ENCODE measurements at places on chromosomes 4 and X. TPM values are rescaled to one million over a fixed set of nuclear protein-coding genes. Genes with fewer than 3 reads are reported as not detected.

DNA sequence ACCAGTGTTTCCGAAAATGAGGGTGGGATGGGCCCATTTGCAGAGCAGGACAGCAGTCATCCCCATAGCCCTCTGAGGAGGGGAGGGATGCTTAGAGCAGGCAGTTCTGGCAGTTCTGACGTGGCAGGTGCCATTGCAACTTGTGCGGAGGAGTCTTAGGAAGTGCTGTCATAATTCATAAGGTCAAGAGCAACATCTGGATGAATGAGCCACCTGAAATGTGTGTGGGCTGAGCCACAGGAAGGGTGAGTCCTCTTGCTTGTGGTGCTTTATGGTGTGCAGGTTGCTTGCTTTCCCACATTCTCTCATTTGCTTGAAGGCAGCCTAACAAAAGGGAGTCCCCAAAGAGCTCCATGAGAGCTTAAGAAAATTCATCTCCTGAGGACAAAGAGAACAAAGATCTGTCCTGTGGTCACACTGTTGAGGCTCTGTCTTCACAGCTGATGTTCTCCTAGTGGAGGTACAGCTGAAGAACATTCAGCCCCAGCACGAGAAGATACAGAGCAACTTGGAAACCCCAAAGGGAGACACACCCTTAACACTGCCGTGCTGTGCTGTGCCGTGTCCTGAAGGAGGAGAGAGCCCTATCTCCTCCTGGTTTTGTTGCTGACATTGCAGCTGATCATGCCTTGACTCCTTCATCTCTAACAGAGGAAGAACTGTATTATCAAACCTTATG, 60.3 kb downstream of the DLG3 start:
- DNase-seq: no peak
- no peaks in the 10 kb centered on the region for H3K4me1 ChIP-seq

Gene NDUFC1
- 26.6 TPM for total RNA-seq

Gene IL3RA
- 4.6 TPM for total RNA-seq

- H3K27me3 ChIP-seq: no peaks in the 10 kb centered on the region
- H3K36me3 ChIP-seq: no peaks in the 10 kb centered on the region
- no peaks in the 10 kb centered on the region for H3K4me1 ChIP-seq
- no peak overlapping the region for H3K27ac ChIP-seq
Measured at GRCh38 chrX:10254739-10255138, 98.0 kb downstream of the CLCN4 start.

DNA sequence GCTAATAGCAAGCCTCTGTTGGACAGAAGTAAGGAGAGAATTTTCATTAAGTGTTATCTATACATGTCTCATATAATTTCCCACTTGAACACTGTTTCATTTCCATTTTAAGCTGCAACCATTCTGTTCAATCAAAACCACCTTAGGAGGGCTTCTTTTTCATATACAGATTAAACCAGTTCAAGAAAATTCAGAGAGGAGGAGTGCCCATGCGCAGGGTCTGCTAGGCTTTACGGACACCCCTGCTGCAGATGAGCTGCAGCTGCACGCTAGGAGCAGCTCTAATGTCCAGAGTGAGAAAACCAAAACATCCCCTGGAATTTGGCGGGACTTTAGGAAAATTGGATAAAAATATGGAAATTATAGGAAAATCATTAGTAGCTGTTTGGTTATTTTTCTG, 541.0 kb downstream of the SPRY1 start:
- H3K4me1 ChIP-seq: peaks cover 7% of the 10 kb centered on the region
- DNase-seq: no peak
- no peak overlapping the region for H3K4me3 ChIP-seq
- no peaks in the 10 kb centered on the region for H3K36me3 ChIP-seq
- H3K27me3 ChIP-seq: no peaks in the 10 kb centered on the region
- H3K27ac ChIP-seq: no peak overlapping the region

GRCh38 chrX:130053236-130053635, 57.1 kb downstream of the ELF4 start:
- no peak for DNase-seq
- no peak overlapping the region for H3K27ac ChIP-seq
- H3K27me3 ChIP-seq: no peaks in the 10 kb centered on the region
- H3K4me1 ChIP-seq: no peaks in the 10 kb centered on the region
- peaks cover 5% of the 10 kb centered on the region for H3K36me3 ChIP-seq

- H3K27me3 ChIP-seq: no peaks in the 10 kb centered on the region
- no peak overlapping the region for H3K4me3 ChIP-seq
- no peaks in the 10 kb centered on the region for H3K36me3 ChIP-seq
- no peaks in the 10 kb centered on the region for H3K4me1 ChIP-seq
- no peak for DNase-seq
- no peak overlapping the region for H3K27ac ChIP-seq
Measured at GRCh38 chrX:134533952-134534351, 74.0 kb downstream of the HPRT1 start.

DNA sequence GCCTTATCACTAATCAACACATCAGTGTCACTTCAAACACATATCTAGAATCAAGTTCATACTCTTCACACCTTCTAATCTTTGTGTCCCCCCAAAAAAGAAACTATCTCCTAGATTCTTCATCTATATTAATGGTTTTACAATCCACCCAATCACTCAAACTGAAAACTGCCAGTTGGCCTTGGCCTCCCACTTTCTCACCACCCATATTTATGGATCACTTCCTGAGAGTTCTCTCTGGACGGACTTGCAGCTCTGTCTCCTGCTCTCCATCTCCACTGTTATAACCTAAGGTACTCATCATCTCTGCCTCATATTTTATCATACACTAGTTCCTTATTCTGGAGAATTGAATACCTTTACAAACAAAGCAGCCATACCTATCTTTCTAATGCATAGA, 106.1 kb upstream of the ATOH1 start:
- H3K4me1 ChIP-seq: no peaks in the 10 kb centered on the region
- H3K36me3 ChIP-seq: no peaks in the 10 kb centered on the region
- DNase-seq: no peak
- H3K27me3 ChIP-seq: no peaks in the 10 kb centered on the region
- no peak overlapping the region for H3K27ac ChIP-seq
- H3K4me3 ChIP-seq: no peak overlapping the region

DNA sequence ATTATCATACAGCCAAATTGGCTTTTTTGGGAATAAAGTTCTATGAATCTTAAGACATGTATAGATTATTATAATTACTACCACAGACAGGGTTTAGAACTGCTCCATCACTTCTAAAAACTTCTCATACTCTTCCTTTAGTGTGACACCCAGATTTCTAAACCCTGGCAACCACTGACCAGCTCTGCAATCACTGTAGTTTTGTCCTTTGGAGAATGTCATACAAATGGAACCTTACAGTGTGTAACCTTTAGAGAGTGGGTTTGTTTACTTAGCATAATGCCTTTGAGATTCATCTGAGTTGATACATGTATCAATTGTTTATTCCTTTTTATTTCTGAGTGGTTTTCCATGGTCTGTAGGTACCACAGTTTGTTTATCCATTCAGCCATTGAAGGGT, 95.0 kb downstream of the TMEM164 start:
- no peaks in the 10 kb centered on the region for H3K36me3 ChIP-seq
- no peaks in the 10 kb centered on the region for H3K27me3 ChIP-seq
- no peak overlapping the region for H3K27ac ChIP-seq
- no peaks in the 10 kb centered on the region for H3K4me1 ChIP-seq
- DNase-seq: no peak

GRCh38 chr4:26150948-26151347, 169.9 kb upstream of the RBPJ start:
- no peaks in the 10 kb centered on the region for H3K4me1 ChIP-seq
- no peaks in the 10 kb centered on the region for H3K27me3 ChIP-seq
- no peak for DNase-seq
- no peaks in the 10 kb centered on the region for H3K36me3 ChIP-seq
- no peak overlapping the region for H3K4me3 ChIP-seq

- H3K27me3 ChIP-seq: peaks cover 63% of the 10 kb centered on the region
- H3K27ac ChIP-seq: no peak overlapping the region
- no peak overlapping the region for H3K4me3 ChIP-seq
- DNase-seq: no peak
- no peaks in the 10 kb centered on the region for H3K4me1 ChIP-seq
Measured at GRCh38 chr4:1033840-1034551, 22.6 kb downstream of the FGFRL1 start.

DNA sequence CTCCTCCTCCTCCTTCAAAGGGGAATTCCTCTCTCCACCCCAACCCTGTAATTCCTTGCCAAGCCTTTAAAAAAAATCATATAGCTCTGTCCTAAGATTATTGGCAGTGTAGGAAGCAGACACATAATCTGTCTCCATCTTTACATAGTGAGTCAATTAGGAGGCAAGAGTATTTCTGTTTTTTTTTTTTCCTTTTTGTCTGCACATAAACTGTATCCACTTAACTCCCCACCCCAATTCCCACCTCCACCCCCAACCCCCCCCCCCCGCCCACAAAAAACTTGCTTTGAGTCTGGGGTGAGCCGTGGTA, 182.5 kb downstream of the RASL11B start:
- no peak overlapping the region for H3K4me3 ChIP-seq
- H3K36me3 ChIP-seq: no peaks in the 10 kb centered on the region
- no peaks in the 10 kb centered on the region for H3K27me3 ChIP-seq

Gene SPON2
- total RNA-seq: 45.4 TPM

DNA sequence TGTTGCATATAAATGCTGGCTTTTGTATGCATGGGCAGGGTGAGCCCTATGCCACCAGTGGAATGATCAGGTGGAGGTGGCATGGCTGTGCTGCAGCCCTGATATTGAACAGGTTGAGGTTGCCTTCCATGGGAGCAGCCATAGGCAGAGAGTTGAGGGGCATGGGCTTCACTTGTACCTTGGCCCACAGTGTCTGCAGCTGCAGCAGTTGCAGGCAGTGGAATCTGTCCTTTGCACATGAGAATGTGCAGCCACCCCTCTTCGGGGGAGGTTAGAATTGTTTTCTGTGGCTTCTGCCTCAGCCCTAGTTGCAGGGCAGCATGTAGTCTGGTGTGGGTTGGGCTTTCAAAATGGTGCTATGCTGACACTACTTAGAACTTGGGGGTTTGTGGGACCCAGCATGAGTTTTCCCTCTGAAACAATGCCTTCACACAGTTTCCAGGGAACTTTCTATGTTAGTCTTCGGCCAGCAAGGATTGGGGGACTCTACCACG, 25.4 kb upstream of the VSIG1 start:
- no peaks in the 10 kb centered on the region for H3K27me3 ChIP-seq
- no peaks in the 10 kb centered on the region for H3K36me3 ChIP-seq
- H3K4me1 ChIP-seq: no peaks in the 10 kb centered on the region

DNA sequence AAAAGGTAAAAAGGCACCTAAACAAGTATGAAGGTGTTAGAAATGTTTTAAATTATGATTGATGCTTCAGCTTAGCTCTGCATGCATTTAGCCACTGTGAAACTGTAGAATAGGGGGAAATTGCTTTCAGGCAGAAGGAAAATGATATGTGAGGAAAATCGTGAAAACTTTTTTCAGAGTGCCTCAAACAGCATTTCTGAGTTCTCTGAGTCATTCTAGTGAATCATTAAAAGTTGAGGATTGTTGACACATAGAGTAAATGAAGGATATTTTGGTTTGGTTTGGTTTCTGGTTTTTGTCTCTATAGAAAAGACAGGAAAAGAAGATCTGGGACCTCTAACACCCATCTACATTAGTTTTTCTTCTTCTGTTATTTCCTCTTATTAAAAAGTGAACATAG, 332.5 kb upstream of the TRAM1L1 start:
- H3K27ac ChIP-seq: no peak overlapping the region
- no peaks in the 10 kb centered on the region for H3K4me1 ChIP-seq
- DNase-seq: no peak
- no peaks in the 10 kb centered on the region for H3K27me3 ChIP-seq
- no peak overlapping the region for H3K4me3 ChIP-seq
- no peaks in the 10 kb centered on the region for H3K36me3 ChIP-seq

Gene EVC2
- 10.5 TPM for total RNA-seq

GRCh38 chr4:52588771-52589591, 70.1 kb downstream of the USP46 start:
- H3K27ac ChIP-seq: no peak overlapping the region
- no peak for DNase-seq
- no peaks in the 10 kb centered on the region for H3K4me1 ChIP-seq
- no peak overlapping the region for H3K4me3 ChIP-seq
- no peaks in the 10 kb centered on the region for H3K27me3 ChIP-seq
- no peaks in the 10 kb centered on the region for H3K36me3 ChIP-seq

- no peaks in the 10 kb centered on the region for H3K27me3 ChIP-seq
- DNase-seq: no peak
- H3K4me3 ChIP-seq: no peak overlapping the region
- no peaks in the 10 kb centered on the region for H3K36me3 ChIP-seq
- H3K27ac ChIP-seq: no peak overlapping the region
- peaks cover 8% of the 10 kb centered on the region for H3K4me1 ChIP-seq
Measured at GRCh38 chrX:136272325-136272724, 21.1 kb upstream of the MAP7D3 start.

- H3K27ac ChIP-seq: no peak overlapping the region
- no peaks in the 10 kb centered on the region for H3K4me1 ChIP-seq
- no peaks in the 10 kb centered on the region for H3K27me3 ChIP-seq
- H3K36me3 ChIP-seq: no peaks in the 10 kb centered on the region
Measured at GRCh38 chr4:123430031-123430430, 33.4 kb downstream of the SPRY1 start.

Gene GRIA2
- 0.14 TPM for total RNA-seq

Gene GEMIN8
- 14.3 TPM for total RNA-seq

DNA sequence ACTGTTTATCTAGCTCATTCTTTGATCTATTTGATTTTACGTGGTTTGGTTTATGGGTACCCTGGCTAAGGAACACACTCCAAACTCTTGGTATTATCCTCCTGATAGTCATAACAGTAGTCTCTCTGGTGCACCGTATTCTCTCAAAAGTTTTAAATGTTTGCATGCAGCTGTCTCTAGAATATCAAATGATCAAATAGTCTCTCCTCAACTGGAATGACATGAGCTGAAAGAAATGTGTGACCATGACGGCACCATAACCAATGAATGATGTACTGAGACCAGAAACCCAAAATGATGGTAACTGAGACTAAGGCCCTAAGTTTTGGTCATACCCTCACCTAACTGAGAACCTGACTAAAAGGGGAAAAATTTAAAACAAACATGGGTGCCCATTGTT, 319.4 kb downstream of the SLC7A11 start:
- H3K27me3 ChIP-seq: no peaks in the 10 kb centered on the region
- no peaks in the 10 kb centered on the region for H3K4me1 ChIP-seq
- no peak for DNase-seq
- H3K27ac ChIP-seq: no peak overlapping the region

GRCh38 chrX:2969021-2969420, 37.3 kb upstream of the ARSH start:
- H3K36me3 ChIP-seq: no peaks in the 10 kb centered on the region
- H3K27me3 ChIP-seq: no peaks in the 10 kb centered on the region
- DNase-seq: no peak
- no peak overlapping the region for H3K27ac ChIP-seq
- H3K4me3 ChIP-seq: no peak overlapping the region
- H3K4me1 ChIP-seq: no peaks in the 10 kb centered on the region

All from transverse colon (tissue), 4 donors.